ENCODE measurements at places on chromosomes 4 and X.

DNA sequence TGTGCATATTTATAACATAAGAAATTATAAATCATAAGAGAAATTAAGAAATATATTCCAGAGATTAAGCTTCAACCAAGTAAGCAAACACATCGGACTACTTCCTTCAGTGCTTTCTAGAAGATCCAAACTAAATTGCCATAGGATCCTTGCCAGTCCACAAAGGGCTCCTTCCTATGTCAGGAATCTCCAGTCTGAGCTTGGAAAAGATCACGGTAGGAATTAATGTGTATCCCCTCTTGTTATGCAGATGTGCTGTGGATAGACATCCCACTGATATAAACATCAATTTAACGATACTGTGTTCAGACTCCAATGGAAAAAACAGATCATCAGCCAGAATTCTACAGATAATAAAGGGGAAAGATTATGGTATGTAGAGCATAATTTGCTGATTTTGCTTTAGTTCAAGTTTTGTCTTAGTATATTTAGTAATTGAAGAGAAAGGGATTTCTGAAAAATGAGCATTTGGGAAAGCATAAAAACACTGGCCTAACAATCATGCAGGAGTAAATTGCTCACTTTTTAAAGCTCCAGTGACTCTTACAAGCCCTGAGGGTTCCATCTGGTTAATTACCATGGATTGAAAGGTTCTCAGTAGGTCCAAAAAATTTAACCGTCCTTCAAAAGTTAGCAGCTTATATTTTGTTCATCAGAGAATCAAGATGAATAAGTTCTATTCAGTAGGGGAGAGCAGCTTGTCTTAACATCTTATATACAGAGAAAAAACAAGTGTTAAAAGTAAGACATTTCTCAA, 65.9 kb downstream of the HHIP start:
- no peak for DNase-seq

DNA sequence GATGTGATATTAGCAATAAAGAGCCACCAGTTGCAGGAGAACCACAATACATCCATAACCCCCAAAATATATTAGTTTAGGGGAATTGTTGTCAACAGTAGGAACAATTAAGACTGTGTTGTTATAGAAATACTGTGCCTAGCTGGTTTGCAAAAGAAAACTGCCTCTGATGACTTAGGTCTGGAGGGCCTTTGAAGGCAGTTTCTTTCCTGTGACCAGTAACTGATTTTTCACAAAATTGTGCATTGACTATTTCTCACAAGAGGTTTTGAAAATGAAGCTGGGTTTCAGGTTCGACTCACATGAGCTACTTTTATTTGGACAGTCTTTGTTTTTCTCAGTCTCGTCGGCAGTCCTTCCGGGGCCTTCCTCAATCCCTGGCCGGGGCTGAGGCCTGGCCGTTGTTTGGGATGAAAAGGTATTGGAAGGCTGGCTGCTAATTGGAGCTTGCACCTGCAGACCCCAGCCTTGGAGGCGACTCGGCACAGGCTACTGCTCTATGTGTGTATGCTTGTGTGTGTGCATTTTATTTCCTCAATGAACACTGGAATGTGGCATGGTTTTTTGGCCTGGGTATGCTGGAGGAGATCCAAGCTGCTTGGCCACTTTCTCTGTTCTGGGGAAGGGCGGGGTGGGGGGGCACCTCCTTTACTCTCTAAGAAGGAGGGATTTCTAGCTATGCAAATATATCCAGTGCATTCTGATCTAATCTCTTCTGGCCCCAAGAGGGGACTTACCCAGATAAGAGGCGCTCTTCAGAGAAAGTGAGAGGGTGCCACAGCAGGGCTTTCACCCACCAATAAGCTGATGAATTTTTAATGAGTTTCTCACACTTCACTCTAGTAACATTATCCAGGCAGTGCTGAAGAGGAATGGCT, 49.5 kb upstream of the LNX1 start:
- no peak for DNase-seq

GRCh38 chr4:153233761-153234371, 29.6 kb downstream of the TRIM2 start:
- no peak for DNase-seq

DNA sequence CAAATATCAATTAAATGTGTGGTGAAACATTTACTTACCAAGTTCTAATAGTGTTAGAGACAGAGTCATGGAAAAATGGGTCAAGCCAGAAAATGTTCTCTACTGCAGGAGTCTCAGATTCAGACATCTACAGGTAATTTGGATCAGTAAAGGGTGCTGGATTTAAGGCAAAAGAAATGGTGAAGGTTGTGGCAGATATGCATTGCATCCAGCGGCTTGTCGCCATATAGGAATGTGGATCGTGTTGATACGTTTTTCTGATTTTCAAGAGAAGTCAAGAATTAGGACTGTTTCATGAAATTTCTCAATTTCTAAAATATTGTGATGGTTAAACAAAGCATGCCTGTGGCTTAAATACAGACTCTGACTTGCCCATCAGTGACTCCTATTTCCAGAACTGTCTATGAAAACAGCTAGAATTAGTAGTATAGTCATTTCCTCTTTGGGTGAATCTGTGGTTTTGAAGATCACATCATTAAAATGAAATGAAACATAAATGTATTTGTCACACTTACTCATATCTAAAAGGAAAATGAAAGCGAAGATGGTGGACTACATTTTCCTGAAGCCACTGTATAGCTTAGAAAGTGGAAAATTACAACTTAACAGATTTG, 110.1 kb upstream of the VEGFC start:
- DNase-seq = no peak

DNA sequence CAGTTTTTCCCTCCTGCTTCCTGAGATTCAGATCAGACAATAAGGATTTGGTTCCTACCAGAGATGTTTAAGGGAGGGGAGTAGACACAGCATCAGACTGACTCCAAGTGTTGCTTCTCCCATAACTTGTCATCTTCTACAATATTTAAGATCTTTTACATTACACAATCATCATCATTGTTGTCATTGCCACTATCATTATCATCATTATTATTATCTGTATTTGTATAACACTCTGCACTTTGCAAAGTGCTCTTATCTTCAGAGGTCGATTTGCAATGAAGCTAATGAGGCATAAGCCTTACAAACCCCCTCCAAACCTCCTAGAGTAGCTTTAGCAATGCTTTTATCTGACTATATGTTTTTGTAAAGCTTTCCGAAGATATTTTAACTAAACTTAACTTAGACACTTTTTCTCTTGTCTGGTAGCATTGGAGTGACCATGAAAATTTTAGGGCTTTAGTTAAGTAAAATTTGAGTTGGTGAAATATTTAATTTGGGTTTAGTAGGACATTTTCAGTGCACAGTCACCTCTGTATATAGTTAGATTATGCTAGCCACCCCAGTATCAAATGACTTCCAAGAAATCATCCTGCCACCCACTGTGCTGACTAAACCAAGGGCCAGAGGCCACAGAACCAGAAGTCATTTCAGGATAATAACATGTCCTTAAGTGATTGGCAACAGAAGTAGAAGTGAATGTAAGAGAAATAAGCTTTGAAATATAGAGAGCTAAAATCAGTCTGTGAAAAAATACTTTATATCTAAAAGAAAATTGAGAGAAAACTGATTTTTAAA, 124.2 kb upstream of the NRK start:
- DNase-seq = no peak

GRCh38 chr4:73451404-73451803, 15.4 kb downstream of the AFP start:
- no peak for DNase-seq

DNA sequence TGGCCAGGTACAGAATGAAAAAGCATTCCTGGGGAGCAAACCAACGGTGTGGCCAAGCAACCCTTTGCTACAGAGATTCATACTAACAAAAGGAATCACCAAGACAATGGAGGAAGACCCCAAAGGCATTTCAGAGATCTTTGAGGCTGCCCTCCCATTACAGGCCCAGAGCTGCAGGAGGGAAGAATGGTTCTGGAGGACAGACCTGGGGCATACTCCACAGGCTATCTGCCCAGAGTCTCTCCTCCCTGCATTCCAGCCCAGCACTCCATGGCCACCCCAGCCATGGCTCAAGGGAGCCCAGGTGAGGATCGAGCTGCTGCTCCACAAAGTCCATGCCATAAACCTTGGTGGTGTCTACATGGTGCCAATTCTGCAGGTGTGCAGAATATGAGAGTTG, 81.9 kb downstream of the ATP11C start:
- DNase-seq = no peak

GRCh38 chr4:53514509-53514908, 76.8 kb downstream of the LNX1 start:
- DNase-seq = no peak

Data from activated CD4-positive, alpha-beta T cell treated with anti-CD3 and anti-CD28 coated beads for 48 hours (primary cell).